ENCODE measurements at places on chromosomes 12 and 14.

GRCh38 chr12:115506822-115507559 lies 770.5 kb downstream of the MED13L start:
- DNase-seq: no peak

DNA sequence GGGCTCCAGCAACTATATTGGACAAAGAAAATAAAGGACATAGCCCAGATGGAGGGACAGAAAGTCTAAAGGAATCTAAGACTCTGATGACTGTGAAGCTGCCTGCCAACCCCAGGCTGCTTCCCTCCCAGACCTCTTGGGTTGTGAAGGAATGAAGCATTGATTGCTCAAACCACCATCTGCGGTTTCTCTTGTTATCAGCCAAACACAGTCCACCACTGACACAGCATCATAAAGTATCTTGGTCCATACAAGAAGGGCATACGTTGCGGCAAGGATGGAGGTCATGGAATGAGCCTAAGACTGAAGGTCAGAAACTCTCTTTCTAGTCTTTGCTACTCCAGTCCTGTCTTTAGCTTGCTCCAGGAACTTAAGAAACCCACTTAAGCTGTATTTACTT lies 58.5 kb upstream of the PLXNC1 start:
- DNase-seq: no peak

GRCh38 chr12:11727133-11727664 lies 77.7 kb downstream of the ETV6 start:
- DNase-seq: peak; percentile 70

- DNase-seq: no peak
Observed at GRCh38 chr12:49294086-49294803, 702 bp upstream of the PRPH start.

DNA sequence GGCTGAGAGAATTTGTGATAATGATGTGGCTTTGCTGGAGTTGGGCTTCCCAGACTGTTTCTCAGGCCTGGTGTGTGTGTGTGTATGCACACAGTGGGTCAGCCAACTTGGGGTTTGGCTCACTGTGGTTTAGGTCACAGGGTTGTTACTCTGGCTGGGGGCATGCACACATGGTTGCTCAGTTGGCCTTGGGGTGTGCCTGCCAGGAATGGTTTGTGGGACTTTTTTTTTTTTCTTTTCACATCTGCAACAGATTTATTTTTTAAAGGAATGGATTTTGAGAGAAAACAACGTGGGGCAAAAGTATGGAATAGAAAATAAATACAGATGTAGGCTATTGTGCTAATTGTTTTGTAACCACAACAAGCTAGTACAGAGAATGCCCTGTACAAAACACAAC lies 25.0 kb upstream of the GTF2A1 start:
- no peak for DNase-seq

DNA sequence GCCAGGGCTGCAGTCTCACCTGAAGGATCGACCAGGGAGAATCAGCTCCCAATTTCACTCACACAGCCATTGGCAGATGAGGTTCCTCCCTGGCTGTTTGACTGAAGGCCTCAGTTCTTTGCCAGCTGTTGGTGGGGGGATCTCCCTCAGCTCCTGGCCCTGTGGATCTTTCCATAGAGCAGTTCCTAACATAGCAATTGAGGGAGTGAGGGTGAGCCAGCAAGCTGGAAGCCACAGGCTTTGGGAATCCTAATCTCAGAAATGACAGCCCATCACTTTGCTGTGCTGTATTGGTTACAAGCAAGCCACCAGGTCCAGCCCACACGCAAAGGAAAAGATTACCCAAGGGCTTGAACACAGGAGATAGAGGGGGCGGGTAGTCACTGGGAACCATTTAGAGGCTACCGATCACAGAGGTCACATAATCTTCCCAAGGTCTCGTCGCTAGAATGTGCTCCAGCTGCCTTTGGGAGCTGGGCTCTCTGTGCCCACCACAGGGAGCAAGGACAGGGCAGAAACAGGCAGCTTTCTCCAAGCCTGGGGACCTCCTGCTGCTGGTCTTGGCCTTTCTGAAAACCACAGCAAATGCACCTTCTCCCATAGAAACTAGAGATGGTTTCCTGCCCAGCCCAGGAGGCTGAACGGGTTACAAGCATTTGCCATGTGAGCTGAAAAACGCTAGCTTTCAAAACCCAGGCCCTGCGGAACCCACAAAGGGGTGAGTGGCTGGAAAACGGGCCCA lies 4.6 kb upstream of the OTUB2 start:
- peak; percentile 63 for DNase-seq

DNA sequence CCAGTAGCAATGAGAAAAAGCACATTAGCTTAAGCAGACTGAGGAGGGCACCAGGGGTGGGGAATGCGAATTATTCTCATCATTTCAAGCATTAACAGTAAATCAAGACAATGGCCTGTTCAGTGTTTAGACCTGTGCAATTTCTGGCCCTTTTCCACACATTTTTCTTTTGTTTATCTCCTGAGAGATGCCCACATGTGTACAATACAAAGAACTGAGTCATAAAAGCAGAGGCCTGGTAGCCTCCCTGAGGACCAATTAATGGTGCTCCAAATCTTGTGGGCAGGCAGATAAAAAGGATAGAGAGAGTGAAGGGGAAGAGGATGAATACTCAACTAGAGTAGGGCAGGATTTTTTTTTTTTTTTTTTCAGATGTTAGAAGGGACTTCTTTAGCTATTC lies 480.8 kb downstream of the RERGL start:
- DNase-seq: no peak

DNA sequence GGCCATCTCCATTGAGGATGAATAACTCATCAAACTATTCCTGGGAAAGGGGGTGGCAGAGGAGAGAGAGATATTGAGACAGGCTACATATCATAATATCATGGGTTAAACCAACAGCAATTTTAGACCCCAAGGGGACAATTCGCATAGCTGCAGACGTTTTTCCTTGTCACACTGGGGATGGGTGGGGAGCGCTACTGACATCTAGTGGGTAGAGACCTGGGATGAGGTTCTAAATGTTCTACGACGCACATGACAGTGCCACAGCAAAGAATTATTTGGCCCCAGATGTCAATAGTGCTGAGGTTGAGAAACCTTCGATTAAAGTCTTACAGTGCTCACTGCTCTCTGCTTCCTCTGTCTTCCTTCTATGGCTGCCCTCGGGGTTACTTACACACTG lies 425.6 kb downstream of the NRXN3 start:
- DNase-seq: no peak

GRCh38 chr12:40752011-40752410 lies 59.8 kb downstream of the CNTN1 start:
- no peak for DNase-seq

GRCh38 chr14:90649083-90649482 lies 167.1 kb downstream of the TTC7B start:
- no peak for DNase-seq

DNA sequence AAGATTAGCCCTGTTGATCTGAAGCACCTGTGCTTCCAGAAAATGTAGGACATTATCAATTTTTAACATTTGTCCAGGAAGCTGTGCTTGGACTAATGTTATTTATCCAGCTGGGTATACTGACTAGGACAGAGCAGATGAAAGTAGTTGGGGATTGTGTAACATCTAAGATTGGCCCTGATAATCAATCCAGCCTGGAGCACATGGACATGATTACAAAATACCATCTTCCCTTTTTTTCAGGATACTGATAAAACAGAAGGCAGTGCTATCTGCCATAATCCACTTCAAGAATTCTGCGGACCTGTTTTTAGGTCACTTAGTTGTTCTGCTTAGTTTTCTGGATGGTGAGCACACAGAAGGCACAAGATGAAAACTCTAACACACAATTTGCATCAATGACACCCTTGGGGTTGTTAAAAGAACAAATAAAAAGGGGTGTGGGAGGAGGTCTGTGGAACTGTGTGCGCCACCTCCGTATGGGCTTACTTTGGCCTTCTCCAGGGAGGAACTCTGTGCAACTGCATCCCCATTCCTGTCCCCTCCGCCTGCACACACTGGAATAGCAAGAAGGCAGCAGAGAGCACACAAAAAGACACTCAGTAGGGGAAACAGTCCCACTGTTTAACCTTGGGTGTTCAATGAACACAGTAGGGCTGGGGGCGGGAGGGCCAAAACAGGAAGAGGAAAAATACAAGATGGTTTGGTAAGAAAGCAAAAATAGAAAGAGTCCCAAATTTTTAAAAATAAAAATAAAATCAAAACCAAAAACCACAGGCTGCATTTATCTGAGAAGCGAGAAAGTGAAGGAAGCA lies 31.1 kb upstream of the DUSP6 start:
- DNase-seq: no peak

DNA sequence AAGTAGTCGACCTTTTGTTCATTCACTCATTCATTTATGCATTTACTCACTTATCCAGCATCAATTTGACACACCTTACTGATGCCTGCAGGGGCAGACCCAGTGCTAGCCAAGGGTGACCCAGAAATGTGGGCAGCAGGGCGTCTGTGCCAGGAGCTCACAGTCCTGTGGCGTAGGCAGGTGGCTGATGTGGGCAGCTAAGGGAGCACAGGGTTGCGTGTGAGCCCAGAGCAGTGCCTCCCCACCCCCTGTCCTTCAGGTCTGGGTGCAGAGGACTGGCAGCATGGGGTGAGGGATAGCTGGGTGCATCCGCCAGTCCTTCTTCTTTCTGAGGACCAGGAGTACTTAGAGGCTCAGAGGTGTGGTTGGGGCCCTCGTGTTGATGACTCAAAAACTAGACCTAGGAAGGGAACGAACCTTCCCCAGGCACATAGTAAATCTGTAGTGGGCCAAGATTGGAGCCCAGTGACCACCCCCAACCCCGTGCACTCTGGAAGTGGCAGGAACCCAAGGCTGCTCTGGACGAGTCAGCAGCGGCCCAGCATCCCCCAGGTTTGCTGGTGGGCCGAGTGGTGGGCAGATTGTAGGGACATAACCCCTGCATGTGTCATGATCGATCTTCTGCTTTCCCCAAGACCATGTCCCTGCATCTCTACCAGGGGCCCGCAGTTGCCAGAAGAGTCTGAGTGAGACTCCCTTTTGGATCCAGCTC lies 63.9 kb downstream of the BEGAIN start:
- no peak for DNase-seq

DNA sequence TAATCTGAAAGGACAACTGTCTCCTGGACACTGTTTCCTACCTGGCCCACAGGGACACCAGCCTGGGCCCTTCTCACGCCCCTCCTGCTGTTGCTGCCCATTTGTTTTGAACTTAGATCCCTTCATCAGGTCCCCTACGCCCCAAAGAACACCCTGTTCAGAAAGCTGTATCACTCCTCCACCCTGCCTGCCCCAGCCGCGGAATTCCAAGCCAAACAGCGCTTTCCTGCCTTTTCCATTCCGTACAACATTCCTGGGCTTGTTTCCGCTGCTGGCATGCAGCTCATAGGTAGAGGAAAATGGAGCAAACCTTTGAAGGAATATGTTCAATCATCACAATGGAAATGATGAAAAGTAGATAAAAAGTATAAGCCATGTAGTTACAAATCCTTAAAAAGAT lies 12.8 kb upstream of the GSG1 start:
- DNase-seq: no peak

GRCh38 chr14:63361790-63362189 lies 43.1 kb upstream of the GPHB5 start:
- DNase-seq: no peak

DNA sequence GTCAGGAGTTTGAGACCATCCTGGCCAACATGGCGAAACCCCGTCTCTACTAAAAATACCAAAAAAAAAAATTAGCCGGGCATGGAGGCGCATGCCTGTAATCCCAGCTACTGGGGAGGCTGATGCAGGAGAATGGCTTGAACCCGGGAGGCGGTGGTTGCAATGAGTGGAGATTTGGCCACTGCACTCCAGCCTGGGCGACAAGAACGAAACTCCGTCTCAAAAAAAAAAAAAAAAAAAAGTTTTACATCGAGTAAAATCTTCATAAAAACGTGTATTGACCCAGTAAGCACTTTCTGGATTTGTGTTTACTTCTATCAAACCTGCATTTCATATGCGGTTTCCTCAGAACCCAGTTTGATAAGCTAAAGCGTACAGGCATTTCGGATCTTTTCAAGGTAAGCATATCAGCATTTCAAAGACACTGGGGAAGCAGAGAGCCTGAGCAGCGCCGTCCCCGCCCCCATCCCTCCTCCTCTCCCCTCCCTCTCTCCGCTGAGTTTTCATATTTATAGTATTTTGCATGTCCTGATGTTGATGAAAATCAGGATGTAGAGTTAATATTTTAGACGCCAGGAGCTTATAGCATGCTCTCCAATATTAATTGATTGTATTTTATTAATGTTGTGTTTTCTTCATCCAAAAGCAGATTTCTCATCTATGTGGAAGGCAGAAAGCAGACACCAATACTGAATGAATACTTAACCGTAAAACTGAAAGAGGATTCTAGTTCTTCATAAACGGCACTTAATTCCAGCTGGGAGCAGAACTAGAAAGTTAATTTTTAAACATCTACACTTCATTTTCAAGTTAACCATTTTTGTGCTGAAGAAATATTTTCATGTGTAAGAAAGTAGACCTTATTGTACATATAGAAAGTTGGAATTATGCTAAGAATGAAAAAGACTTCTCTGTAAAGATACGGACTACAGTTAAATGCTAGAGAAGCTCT lies 9.2 kb upstream of the HIP1R start:
- DNase-seq: no peak

- no peak for DNase-seq
Observed at GRCh38 chr14:104659764-104660523, 29.5 kb upstream of the INF2 start.

DNA sequence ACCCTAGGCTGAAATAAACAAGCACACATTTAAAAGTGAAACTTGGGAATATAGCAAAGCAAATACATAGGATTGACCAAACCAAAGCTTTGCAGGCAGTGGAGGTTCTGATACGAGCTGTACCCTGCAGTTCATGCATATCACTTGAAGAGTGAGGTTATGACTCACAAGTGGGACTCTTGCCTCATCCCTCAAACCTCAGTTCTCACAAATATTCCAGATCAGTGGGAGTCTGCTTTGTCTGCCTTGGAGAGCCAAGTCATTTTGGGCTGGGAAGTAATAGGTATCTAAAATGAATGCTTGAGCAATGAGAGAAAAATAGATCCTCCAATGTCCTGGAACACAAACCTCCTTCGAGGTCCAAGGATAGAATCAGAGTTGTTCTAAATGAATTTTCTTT lies 116.4 kb downstream of the LRIG3 start:
- no peak for DNase-seq

- no peak for DNase-seq
Observed at GRCh38 chr12:108335349-108336119, 3.6 kb downstream of the CMKLR1 start.

DNA sequence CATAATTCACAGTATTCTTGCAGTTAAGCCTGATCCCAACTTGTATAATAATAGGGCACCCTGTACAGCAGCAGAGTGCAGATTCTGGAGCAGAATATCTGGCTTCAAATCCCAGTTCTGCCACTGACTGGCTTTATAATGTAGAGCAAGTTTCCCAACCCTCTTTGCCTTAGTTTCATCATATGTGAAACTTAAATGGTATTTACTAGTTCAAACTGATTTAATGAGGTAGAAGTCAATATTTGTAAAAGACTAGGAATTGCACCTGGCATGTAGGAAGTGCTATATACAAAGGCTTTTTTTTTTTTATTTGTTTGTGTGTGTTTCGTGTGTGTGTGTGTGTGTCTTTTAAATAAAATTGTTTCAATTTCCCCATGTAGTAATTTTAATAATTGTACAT lies 125.9 kb downstream of the CCER1 start:
- no peak for DNase-seq

- DNase-seq: no peak
Observed at GRCh38 chr14:51289169-51289568, 49.1 kb downstream of the TMX1 start.
